ENCODE measurements at places on chromosomes 5 and 9. TPM values are rescaled to one million over a fixed set of nuclear protein-coding genes. Genes with fewer than 3 reads are reported as not detected.

UGT3A1 gene
- not detected for total RNA-seq

NUTM2F gene
- not detected for total RNA-seq

DELE1 gene
- total RNA-seq = 32.7 TPM

GZMA gene
- not detected for total RNA-seq

GLRA1 gene
- not detected for total RNA-seq

C1QTNF3 gene
- 2.0 TPM for total RNA-seq

CDKN2B-AS1 gene
- total RNA-seq = 4.8 TPM
